ENCODE measurements at places on chromosomes 5 and 9. TPM values are rescaled to one million over a fixed set of nuclear protein-coding genes. Genes with fewer than 3 reads are reported as not detected.

DNA sequence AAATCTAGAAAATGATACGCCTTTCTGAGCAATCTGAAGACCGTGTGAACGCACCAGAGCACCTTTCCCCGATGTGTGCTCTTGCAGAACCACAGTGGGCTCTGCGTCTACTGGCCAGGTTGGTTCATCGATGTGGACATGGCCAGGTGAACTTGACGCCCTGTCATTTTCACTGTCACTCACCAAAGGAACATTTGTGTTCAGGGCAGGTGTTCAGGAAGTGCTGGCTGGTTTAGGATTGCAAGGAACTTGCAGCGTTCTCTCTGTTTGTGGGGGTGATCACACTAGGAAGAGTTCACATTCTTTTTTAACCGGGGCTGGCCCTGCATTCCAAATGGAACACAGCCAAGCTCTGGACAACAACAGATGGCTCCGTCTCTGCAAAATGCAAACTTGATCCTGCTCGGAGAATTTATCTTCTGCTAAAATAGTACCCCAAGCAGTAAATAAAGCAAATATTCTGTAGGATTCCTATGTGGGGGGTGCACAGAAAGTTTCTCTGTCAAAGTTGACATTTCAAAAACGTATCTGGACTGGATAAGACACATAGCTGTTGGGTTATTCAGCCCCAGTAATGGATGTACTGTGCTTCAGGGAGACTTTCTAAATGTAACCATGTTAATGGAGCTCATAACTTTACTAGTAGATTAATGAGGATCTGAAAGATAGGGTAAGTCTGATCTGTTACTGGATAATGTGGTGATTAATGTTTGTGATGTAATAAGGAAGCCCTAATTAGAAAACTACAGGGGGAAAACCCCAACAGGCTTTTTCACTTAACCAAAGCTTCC is 45.7 kb upstream of the FANCC start:
- no peak for DNase-seq

DNA sequence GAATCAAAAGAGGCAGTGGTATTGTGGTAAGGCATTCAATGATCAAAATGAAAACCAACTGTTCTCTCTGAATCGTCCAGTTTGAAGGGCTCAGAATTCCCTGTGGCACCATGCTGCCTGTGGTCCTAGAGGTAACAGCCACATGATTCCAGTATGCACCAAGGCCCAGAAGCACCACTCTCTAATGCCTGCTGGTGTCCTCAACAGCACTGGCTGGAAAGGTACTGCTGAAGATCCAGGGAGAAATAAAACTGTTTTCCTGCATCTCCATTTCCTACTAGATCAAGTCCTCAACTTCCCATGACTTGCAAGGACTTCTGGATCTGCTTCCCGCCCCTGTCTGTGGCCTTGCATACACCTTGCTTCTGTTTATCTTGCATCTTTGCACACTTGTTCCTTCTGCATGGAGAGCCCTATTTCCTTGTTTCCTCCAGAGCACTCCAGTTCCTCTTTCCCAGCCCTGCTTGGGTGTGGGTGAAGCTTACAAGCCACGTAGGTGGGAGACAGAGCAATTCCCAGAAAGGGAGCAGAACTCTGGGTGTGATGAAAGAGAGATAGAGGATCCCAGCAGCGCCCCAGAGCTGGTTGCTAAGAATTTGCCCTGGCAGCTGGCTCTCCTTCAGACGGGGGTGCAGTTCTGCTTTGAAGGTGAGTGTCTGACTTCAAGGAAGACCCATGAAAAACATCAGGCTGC is 41.0 kb upstream of the EQTN start:
- DNase-seq: no peak

Gene GSN
- 590 TPM for total RNA-seq

Gene CD14
- total RNA-seq: 64.6 TPM

Gene LCN9
- not detected for total RNA-seq

Gene RNF20
- total RNA-seq: 45.5 TPM

DNA sequence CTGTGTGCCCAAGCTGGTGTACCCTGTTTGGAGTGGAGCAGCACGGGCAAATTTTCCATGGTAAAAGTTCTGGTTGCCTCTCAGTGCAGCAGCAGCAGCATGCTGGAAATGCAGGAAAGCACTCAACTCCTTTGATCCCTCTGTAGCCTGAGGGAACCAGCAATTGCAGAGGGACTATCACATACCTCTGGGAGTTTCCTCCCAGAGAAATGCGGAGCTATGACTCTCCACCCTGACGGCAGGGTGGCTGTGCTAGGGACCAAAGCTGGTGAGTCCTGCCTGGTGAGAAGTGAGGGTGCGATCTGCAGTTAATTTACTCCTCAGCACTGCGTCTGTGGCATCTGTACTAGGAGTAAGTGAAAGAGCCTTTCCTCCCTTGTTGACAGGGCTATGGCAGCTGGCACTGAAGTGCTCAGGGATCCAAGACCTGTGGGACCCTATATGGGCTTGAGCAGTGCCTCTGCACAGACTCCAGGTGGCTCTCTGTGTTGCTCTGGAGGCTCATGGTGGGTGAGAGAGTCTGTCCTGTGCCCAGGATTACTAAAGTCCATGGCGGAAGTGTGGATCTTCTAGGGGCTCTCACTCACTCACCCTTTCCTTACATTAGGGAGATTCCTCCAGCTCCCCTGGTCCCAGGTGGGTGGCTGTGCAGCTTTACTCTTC is 601.2 kb upstream of the TYRP1 start:
- no peak for DNase-seq

Gene FAM240B
- not detected for total RNA-seq

Gene FREM1
- total RNA-seq: 3.3 TPM

DNA sequence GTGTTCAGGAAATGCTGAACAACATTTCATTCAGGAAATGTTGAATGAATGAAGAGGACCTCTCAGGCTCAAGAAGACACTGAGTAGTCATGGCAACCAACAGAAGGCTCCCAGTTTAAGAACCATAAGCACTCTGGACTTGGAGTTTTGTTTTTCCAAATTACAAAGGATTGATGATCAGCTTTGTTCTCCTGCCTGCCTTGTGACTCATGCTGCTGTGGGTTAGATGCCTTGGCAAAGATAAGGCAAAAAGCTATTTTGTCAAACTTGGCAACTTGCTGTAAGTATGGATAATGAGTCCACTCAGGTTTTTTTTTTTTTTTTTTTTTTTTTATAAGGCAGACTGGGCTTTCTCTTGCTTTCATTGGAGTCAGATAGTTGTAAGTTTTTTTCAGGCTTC is 365.0 kb downstream of the TMEM232 start:
- DNase-seq: no peak

DNA sequence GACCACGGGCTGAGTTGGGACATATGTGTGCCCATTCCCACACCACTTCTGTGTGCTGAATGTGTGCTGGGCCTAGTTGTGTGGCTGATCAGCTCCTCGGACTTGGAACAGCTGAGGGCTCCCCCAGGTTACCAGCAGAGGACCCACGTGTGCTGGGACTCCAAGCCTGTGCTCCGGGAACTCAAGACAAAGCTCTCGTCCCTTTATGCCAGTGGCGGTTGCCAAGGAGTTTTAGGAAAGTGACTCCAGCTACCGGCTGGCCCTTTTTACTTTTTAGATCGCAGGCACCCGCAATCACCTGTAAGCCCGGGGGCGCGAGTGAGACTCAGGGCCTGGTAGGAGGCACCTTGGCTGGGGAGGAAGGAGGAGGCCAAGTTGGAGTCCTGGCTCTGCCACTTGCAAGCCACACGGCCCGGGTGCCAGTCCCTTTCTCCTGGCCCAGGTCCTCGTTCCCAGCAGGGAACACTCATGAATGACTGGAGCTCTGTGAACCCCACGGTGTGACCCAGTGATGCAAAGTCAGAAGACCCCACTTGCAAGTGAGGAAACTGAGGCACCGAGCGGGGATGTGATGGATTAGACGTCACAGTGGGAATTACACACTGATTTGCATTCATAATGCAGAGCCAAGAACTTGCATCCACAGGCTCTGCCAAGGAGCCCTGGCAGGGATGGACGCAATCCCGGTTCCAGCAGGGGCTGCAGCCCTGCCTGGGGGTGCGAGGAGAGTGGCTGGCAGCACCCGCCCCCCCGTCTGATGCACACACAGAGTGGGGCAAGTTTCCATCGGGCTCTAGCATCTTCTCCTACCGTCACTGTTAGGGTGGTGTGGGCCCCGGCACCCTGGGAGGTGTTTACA is 26.9 kb downstream of the CRB2 start:
- DNase-seq: no peak
